GM19239 (cell line): ENCODE measurements at places on chromosomes 6 and 20.

- no peak for DNase-seq
Observed at GRCh38 chr20:33124261-33124660, 43.7 kb upstream of the BPIFA2 start.

GRCh38 chr6:109507490-109508072, 24.6 kb upstream of the ZBTB24 start:
- DNase-seq: no peak

GRCh38 chr6:166153966-166154365, 13.7 kb downstream of the TBXT start:
- DNase-seq: no peak

- DNase-seq: no peak
Observed at GRCh38 chr6:149983145-149983544, 19.4 kb downstream of the ULBP1 start.

GRCh38 chr20:59812286-59813125, 120.9 kb downstream of the SYCP2 start:
- DNase-seq: no peak

- DNase-seq: no peak
Observed at GRCh38 chr6:159904497-159904911, 13.7 kb downstream of the MAS1 start.

DNA sequence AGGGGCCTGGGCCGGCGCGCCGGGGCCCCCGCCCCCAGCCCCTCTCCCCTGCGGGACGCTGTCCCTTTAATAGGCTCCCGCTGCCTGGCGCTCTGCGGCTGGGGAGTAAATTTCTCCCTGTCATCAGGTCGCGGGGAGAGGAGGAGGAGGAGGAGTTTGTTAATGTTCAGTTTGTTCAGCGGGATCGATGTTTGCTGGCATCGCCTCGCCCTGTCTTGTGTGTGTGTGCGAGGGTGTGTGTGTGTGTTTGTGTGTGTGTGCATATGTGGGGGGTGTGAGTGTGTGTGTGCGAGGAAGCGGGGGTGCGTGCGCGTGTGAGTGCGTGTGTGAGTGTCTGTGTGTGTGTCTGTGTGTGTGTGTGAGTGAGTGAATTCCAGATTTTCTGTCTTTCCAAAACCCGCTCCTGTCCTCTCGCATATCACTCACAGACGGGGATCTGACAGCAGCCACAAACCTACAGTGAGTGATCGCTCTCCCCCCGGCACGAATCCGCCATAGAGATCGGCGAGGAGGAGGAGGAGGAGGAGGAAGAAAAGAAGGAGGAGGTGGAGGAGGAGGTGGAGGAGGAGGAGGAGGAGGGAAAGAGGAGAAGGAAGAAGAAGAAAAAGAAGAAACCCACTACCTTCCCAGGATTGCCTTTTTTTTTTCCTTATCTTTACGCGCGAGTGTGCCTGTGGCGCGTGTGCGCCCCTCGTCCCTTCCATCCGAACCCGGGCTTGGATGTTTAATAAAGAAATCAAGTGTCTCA, at the start of gene TSHZ2:
Gene TSHZ2, plus strand, starts transcription at position 169 of the 748 bp plus-strand sequence. CDS start 936 bp downstream, outside the sequence.
- DNase-seq: no peak

GRCh38 chr6:77470983-77471382, 7.7 kb upstream of the HTR1B start:
- no peak for DNase-seq
